ENCODE measurements at places on chromosomes 16 and 17. TPM values are rescaled to one million over a fixed set of nuclear protein-coding genes. Genes with fewer than 3 reads are reported as not detected.

Gene GP1BA
- not detected for total RNA-seq

Gene USB1
- 14.4 TPM for total RNA-seq

Gene FXR2
- total RNA-seq: 20.4 TPM

Gene LITAFD
- not detected for total RNA-seq

Gene PAFAH1B1
- total RNA-seq: 50.6 TPM

Gene SLC16A13
- total RNA-seq: 0.98 TPM

Gene EVPLL
- total RNA-seq: not detected

Gene LASP1
- total RNA-seq: 149 TPM

Gene SLC12A3
- total RNA-seq: not detected
